HT-29 (cell line): ENCODE measurements at places on chromosomes 6 and 20. TPM values are rescaled to one million over a fixed set of nuclear protein-coding genes. Genes with fewer than 3 reads are reported as not detected.

GRCh38 chr20:25272223-25273000 is 24.5 kb downstream of the PYGB start:
- DNase-seq: no peak

GRCh38 chr6:33929575-33930288 is 125.9 kb upstream of the MLN start:
- DNase-seq: no peak

- DNase-seq: no peak
Measured at GRCh38 chr20:57059055-57059596, 207.3 kb downstream of the BMP7 start.

DNA sequence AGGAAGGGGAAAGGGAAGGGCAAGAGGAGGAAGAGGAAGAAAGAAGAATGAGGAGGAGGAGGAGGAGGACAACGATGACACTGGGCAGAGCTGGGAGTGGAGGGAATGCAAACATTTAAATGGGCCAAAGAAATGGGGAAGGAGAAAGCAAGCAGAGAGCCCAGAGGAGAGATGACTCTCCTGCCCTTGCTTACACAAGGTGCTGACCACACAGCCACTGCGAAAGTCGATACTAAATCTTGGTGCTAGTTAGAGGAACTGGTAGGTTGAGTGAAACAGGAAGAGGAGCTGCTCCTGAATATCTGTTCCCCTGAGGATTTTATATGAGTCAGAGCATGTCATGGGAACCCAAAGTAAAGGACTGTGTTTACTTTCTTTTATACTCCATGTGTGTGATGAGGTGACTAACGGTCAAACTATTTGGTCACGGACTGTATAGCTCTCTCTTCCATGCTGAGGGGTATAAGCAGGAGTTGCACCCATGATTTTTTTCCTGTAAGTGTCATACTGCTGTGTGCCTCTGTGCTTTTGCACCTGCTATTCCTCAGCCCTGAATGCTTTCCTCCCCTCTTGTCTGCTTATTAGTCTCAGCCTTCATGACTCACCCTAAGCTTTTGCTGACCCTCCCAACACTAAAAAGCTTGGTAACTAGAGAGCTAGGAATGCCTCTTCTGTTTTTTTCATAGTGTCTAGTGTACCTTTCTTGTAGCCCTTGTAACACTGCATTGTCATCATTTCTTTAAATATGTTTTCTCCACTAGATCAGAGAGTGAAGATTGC is 9.5 kb upstream of the PAQR8 start:
- peak; percentile 88 for DNase-seq

- no peak for DNase-seq
Measured at GRCh38 chr6:117617210-117618035, 15.1 kb upstream of the GOPC start.

- peak; percentile 87 for DNase-seq
Measured at GRCh38 chr6:167350731-167351655, 26.1 kb downstream of the TTLL2 start.

- DNase-seq: no peak
Measured at GRCh38 chr20:47021850-47022249, 127.2 kb downstream of the EYA2 start.

GRCh38 chr20:2866236-2866635 is 7.0 kb upstream of the PTPRA start:
- no peak for DNase-seq

DNA sequence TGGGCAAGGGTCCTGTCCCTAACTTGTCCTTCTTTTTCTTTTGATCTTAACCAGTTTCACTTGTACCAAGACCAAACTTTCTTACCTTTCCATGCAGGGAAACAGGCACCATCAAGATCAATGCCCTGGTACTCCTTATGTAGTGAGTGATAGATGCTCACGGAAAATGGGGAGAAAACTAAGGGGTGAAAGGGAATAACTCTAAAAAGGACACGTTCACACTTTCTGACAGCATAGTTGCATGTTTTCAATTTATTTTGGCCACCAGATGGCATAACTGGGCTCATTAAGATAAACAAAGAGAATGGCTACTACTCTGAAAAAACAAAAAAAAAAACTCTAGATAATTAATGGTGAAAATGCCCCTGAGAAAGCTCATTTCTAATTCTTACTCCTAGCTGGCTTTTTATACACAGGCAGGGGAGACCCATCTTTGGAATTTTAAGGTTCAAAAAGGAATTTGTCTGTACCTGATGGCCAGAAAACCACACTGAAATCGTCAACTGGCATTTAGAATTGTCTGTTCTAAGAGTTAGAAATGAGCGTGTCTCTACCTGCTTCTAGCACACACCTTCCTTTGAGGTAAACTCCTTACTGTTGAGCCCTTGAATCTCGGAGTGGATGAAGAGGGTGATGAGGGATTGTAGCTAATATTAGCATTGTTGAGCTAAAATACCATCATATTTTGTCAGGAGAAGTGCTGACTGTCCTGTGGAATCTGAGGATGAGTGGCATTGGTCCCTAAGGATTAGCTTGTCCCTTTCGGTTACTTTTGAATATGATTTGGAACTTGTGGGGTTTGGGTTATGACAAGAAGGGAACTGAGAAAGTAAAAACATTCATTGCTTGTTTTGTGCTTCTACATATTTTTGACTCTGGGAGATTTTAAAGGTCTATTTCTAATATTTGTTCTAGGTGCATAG is 62.2 kb upstream of the DDR1 start:
- DNase-seq: peak; percentile 74

GRCh38 chr6:33410711-33411631 is at the start of gene PHF1:
PHF1 (plus strand) TSS chr6:33411014; CDS start chr6:33412264, 1,250 bp downstream.
- no peak for DNase-seq

- no peak for DNase-seq
Measured at GRCh38 chr20:57660922-57661745, 40.9 kb upstream of the ZBP1 start.

- no peak for DNase-seq
Measured at GRCh38 chr20:18091623-18092022, 33.9 kb upstream of the OVOL2 start.

- no peak for DNase-seq
Measured at GRCh38 chr20:45353746-45354145, 5.5 kb upstream of the SDC4 start.

GRCh38 chr6:72824833-72825232 is 203.0 kb downstream of the KCNQ5 start:
- no peak for DNase-seq

GRCh38 chr6:147285087-147285855 is 81.1 kb downstream of the STXBP5 start:
- peak; percentile 84 for DNase-seq

- no peak for DNase-seq
Measured at GRCh38 chr6:24933266-24933665, 2.5 kb downstream of the RIPOR2 start.

GRCh38 chr6:53961679-53962370 is 149.4 kb upstream of the MLIP start:
- no peak for DNase-seq

DNA sequence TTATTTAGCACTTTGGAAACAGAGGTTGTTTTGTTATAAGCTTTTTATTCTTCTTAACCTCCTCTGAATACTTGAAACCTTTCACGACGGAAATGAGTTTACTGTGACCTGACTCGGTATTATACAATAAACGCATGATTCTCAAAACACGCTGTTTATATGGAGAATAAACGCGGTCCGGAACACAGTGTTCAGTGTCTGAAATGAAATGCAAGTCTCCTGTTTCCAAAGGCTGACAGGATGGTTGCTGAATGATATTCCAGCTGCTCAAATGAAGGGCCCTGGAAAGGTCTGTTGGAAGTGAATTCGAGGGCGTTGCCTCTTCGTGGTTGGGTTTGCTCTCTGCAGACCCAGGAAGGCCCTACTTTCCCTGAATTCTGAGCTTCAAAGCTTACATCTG is 83.4 kb downstream of the RSPH3 start:
- no peak for DNase-seq

DNA sequence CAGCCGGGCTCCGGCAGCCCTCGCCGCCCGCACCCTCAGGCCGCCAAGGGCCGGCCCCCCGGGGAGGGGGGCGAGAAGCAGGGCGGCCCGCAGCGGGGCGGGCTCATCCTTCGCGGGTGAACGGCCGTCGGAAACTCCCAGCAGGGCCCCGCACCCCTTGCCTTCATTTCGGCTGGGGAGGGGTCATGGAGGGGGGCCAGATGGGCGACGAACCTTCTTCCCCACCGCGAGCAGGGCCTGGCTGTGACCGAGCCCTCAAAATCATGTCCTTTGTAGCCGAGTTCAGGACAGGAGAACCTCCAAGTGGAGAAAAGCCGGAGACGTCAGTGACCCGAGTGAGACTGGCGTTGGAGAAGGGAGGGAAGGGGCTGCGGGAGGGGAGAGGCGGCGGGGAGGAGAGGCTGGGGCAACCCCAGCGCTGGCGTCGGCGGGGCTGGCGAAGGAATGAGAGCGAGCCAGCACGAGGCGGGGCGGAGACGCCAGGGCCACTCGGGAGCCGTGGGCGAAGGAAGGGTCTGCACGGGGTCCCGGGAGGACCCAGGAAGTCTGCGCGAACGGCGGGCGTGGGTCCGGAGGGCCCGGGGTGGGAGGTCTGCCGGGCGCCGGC is 571 bp upstream of the FOXC1 start:
- DNase-seq: peak; percentile 33

DNA sequence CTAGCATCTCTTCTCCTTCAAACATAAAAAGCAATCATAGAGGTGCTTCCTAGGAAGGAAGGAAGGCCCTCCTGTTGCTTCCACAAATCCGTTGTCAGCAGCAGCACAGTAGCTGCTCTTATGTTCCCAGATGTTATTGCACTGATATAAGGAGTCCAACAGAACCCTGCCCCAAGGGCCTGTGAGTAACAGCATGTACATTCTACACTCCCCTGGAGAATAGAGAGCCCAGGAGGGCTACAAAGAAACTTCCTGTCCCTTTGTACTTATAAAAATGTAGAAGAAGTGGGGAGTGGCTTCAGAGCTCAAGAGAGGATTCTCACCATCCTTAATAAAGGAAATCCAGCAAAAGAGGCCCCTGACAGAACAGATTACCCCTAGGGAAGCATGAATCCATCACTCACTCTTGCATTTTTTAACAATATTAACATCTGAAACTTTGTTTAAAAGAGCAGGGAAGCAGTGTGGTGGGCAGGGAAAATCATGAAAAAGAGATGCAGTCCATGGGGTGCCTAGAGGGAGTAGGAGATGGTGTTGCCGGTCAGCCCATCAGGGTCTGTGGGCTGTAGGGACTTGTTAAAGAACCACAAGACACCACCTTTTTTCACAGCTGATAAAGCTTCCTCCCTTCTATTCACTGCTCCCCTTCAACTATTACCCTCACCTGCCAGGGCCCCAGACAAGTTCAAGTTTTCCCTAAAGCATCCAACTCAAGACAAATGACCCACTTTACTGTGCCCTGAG is 104.5 kb upstream of the ADGRF1 start:
- no peak for DNase-seq

GRCh38 chr6:154232013-154232910 is 124.3 kb downstream of the IPCEF1 start:
- DNase-seq: no peak

- DNase-seq: no peak
Measured at GRCh38 chr20:11076434-11077105, 402.8 kb upstream of the JAG1 start.

DNA sequence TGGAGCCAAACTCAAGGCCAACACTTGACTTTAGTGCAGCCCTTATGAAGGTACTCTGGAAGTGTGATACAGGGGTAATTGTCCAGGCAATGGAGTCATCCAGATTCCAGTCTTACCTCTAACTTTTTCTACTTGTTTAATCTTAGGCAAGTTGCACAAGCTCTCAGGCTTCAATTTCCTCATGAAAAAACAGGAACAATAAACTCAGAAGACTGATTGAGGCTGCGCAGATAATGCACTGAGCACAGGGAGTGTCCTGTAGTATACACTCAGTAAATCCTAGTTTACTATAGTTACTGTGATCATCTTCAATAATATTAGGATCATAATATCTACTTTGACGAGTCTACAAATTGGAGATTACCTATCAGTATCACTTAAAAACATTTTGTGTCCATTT is 127.5 kb upstream of the SMLR1 start:
- no peak for DNase-seq

GRCh38 chr6:72746276-72746675 is 124.4 kb downstream of the KCNQ5 start:
- no peak for DNase-seq

GRCh38 chr20:49880724-49881445 is 34.4 kb downstream of the SPATA2 start:
- no peak for DNase-seq

DNA sequence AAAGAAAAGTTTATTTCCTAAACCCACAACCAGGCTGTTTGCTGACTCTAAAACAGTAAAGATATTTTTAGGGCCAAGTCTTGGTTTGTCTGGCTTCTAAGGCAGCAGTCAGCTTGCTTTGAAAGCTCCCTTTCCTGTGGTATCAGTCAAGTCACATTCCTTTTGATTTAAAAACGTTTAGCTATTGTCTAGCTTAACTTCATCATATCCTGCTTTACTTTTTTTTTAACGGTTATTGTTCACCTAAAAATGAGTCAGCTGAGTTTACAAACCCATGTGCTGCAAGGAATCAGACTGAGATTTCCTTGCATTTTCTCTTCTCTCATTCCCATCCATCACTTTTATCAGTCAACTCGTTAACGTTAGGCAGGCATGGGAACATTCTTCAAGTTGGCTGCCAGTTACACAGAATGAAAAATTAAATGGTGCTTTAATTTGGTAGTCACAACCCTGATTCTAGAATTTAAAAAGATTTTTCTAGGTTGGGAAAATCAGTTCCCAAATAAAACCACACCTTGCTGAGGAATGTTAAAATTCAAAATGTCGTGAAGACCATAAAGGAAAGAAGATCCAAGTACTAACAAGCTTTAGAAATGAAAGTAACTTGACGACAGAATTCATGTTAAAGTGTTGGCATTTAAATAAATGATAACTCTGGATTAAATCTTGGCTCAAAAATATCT is 45.9 kb downstream of the ELOVL5 start:
- no peak for DNase-seq

- DNase-seq: no peak
Measured at GRCh38 chr6:14286144-14286543, 168.6 kb downstream of the CD83 start.

GGTLC1 gene
- not detected in 2 replicates for total RNA-seq

NNAT gene
- total RNA-seq: 2.1 TPM in 1 of 2 replicates, not detected in the other

SLC17A2 gene
- not detected in 2 replicates for total RNA-seq

TMEM170B gene
- total RNA-seq: 0.42 and 0.56 TPM in 2 replicates

TXLNB gene
- total RNA-seq: not detected in 2 replicates

RHAG gene
- total RNA-seq: not detected in 2 replicates

HLA-DRB1 gene
- not detected in 2 replicates for total RNA-seq

NCOA6 gene
- 8.5 and 12.5 TPM in 2 replicates for total RNA-seq

AGER gene
- 3.0 and 4.9 TPM in 2 replicates for total RNA-seq
